ENCODE measurements at places on chromosomes 4 and X. TPM values are rescaled to one million over a fixed set of nuclear protein-coding genes. Genes with fewer than 3 reads are reported as not detected.

DNA sequence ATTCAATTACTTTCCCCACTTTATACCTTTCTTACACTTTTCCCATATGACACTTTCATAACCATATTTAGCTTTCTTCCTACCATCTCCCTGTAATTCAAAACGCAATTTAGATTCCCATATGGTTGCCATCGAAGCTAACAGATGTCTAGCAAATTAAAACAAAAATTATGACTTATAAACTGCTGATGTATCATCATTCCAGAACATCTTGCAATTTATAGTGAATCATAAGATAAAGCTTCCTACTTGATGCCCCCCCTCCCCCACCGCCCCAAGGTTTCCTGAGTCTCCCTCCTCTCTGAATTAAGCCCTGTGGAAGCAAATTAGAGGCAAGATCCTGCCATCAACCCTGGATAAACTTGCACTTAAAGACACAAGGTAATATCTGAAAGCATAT is 5.4 kb downstream of the TSPAN5 start:
- no peak for DNase-seq

- DNase-seq = no peak
Measured at GRCh38 chrX:42505016-42505415, 272.9 kb downstream of the PPP1R2C start.

The ADAMTS3 gene
- 9.1 TPM for polyA plus RNA-seq

GRCh38 chrX:83509254-83509801 is 1.2 kb downstream of the POU3F4 start:
- DNase-seq = no peak

DNA sequence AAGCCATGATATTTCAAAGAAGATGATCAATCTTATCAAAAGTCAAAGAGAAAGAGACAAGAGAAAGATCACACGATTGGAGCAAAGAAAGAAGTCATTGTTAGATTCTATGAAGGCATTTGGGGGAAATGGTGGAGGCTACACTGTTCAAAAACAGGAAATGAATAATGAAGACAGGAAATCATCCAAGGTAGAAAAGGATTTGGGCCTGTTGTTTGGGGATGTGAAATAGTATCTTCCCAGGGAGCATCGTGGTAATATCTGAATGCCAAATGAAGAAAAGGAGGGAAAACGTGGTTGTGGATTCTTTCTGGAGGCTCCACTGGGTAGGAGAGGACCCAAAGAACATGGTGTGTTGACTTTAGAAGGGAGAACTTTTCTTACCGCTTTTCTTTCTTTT is 482.4 kb downstream of the NLGN4X start:
- no peak for DNase-seq

- no peak for DNase-seq
Measured at GRCh38 chr4:12791536-12791935, 692.6 kb downstream of the RAB28 start.

The SLC25A4 gene
- 48.3 TPM for polyA plus RNA-seq

DNA sequence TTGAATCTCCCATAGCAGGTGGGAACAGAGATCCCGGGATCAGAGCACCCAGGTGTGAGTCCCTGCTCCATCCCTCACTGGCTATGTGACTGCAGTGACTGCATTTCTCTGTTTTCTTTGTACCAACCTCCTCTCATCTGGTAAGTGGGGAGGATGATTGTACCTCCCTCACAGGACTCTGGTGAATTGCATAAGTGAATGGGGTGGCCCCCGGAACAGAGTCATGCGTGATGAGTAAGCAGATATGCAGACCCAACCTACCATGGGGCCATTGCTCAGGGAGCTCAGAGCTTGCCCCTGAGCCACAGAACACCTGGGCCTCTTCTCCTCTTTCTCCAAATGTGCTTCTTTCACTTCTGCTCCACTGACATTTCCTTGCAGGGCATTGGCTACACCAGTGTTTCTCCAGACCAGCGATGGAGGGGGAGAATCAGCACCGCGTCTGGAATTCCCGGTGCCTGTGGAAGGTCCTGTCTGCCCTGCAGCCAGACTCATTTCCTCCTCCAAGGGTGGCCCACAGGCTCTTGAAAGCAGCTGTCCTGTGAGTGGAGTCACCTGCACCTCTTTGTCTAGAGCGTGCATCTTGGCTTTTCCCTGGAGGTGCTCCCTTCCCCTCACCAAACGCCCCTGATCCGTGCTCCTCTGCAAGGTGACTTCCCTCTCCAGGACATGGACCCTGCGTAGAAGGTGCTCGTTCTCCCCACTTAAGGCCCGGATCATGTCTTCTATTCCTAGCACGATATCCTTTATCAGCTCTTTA is 30.0 kb downstream of the C4orf50 start:
- DNase-seq = no peak

DNA sequence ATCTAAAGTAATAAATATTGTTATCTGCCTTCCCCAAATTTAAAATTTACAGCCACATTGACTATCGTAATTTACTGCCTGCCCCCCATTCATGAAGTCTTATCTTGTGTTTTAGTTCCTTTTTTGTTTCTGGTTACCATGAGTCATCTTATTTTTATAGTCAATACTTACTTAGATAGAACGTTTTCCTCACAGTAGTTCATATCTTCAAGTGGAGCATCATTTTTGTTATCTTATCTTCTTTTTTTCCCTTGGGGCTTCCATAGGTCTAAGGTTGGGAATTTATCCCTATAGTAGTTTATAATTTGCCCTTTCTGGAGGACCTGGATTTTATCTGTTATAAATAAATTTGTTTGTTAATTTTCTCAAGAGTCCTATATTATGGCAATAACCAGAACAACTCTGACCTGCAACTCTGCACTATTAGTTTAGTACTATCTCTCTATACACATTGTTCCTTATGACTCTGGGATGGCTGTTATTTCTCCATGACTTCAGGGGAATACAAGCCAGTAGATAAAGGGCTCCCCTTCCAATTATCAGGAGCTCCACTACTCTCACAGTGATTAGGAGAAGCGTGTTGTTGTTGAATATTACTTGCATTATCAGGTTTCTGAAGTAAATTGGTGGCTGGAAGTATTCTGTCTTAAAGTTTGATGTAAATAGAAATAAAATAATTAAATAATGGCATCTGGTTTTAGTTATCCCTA is 330.6 kb downstream of the GALNTL6 start:
- no peak for DNase-seq

The ADH7 gene
- not detected for polyA plus RNA-seq

- peak; percentile 82 for DNase-seq
Measured at GRCh38 chrX:81121513-81122363, 80.0 kb downstream of the HMGN5 start.

DNA sequence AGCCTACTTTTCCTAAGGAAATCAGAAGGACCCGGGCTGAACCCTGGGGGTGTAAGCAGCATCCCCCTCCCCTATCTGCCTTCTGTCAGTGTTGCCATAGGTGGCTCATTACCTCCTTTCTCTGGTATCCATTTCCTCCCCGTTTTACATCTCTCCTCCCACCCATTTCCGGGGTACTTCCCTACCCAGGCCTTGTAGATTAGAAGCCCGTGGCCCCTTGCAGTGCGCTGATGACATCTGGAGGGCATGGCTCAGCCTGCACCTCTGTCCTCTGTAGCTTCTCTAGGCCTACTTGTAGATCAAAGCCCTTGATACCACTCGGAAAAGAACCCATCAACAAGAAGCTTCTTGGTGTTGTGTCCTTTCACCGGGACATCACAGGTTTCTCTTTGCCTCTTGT is 71.8 kb downstream of the NBDY start:
- no peak for DNase-seq

DNA sequence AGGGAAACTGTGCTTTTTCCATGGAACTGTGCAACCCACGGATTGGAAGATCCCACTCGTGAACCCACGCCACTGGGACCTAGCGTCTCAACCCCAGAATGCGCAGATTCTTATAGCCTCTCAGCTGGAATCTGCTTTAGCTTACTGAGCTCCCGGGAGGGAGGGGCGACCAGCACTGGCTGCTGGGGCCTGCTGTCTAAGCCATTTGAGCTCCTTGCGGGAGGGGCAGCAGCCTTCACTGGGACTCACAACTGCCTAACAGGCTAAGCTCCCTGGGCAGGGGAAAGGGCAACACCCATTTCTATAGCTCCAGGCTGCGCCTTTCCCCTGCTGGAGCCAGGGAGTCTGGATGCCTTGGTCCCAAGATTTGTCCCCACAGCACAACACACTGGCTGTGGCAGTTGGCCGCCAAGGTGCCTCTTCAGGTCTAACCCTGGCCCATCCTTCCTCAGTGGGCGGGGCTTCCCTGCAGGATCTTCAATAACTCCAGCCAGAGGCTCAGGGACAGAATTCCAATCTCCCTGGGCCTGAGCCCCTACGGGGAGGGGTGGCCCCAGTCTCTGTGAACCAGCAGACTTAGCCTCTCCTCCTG is 451.7 kb upstream of the PITX2 start:
- no peak for DNase-seq

DNA sequence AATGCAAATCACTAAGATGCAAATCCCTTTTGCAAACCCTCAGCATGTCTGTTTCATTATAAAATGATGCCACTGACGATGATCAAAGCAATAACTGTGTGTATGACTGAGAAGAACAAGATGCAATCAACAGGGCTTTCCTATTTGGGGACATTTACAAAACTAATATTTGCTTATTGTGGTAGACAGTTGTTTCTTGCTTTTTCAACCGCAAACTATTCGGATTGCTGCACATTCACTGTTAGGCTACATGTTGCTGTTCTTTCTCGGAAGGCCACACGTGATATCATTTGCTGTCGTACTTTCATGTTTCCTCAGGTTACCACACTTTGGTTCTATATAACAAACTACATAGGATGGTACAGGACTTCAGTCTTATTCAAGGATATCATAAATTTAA is 49.8 kb downstream of the NPY5R start:
- DNase-seq = no peak

DNA sequence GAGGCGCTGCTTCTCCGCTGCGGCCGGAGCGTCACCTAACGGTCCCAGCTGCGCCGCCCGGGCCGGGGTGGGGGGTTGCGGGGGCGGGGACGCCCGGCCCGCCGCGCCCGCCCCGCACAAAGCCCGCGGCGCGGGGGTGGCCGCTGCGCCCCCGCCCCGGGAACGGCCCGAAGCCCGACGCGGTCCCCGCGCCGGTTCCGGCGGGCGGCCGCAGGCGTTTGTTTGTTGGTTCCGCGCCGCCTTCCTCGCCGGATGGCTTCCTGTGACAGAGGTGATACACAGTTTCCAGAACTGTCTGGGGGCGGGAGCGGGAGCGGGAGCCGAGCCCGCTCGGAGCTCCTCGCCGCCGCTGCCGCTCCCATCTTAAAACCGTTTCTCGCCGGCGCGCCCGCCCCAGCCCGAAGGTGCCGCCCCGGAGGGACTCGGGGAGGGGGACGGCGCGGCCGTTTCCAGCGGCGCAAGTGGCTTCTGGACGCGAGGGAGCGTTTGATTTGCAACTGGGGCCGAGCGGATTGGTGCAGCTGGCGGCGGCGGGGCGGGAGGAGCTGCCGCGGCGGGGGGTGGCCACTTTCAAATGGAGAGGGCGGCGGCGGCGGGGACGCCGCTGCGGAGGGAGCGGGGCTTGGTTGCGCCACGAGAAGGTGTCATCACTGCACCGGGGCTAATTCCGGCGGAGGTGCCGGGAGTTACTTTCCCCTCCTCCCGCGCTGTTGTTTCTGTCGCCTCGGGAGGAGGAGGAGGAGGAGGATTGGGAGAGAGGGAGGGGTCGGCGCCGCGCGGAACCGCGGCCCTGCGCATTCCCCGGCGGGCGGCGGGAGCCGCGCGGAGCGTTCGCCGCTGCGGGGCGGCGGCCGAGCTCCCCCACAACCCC is 2.3 kb downstream of the JADE1 start:
- no peak for DNase-seq

- DNase-seq = no peak
Measured at GRCh38 chr4:168486912-168487281, 6.6 kb upstream of the DDX60L start.

DNA sequence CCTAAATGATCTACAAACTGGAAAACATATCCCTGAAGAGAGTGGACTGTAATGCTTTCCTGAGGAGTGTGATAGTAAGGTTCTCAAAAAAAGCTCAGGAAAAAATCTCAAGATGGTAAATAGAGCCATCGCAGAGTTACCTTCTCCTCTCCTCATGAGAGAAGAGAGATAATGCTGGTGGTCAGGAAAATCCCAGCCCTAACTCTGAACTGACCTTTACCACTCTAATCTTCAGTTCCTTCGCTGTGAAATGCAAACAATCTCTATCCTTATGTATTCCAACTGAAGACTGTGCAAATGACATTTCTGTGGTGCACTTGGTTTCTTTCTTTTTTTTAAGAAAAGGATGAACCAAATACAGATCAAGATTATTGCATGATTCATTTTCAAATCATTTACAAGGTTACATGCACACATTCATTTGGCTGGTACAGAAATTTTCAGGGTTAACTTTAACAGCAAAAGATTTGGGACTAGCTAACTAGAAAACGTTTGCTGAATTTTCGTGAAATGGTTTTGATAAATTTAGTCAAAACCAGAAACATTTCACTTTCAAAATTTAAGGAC is 8.3 kb downstream of the PPM1K start:
- no peak for DNase-seq

Measured in left renal cortex interstitium (tissue), 4 donors.